ENCODE measurements at places on chromosomes 12 and 14.

GRCh38 chr12:109589240-109589590 is 15.6 kb downstream of the MVK start:
- no peaks in the 10 kb centered on the region for H3K27me3 ChIP-seq
- no peaks in the 10 kb centered on the region for H3K4me1 ChIP-seq

GRCh38 chr12:97630875-97631274 is 168.3 kb downstream of the RMST start:
- no peaks in the 10 kb centered on the region for H3K4me1 ChIP-seq
- H3K4me3 ChIP-seq = no peak overlapping the region
- no peak for DNase-seq
- no peak overlapping the region for H3K27ac ChIP-seq
- no peaks in the 10 kb centered on the region for H3K36me3 ChIP-seq

DNA sequence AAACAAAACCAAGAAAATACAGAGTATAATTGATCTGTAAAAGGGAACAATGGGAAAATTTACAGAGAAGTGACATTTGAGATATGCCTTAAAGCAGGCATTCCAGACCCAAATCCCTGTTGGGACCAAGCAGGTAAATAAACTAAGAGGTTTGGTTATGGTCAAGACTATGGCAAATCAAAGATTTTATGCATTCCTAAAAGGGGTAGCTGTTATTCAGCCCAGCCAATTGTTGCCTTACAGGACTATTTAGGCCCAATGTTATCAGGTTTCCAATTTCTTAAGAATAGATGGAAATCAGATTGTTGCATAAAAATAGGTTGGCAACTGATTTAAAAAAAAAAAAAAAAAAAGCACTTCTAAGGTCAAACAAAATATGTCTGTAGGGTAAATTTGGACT is 5.3 kb downstream of the DNAI7 start:
- H3K36me3 ChIP-seq = no peaks in the 10 kb centered on the region
- no peaks in the 10 kb centered on the region for H3K27me3 ChIP-seq
- no peak for DNase-seq
- H3K4me3 ChIP-seq = no peak overlapping the region
- no peak overlapping the region for H3K27ac ChIP-seq
- H3K4me1 ChIP-seq = peaks cover 9% of the 10 kb centered on the region

DNA sequence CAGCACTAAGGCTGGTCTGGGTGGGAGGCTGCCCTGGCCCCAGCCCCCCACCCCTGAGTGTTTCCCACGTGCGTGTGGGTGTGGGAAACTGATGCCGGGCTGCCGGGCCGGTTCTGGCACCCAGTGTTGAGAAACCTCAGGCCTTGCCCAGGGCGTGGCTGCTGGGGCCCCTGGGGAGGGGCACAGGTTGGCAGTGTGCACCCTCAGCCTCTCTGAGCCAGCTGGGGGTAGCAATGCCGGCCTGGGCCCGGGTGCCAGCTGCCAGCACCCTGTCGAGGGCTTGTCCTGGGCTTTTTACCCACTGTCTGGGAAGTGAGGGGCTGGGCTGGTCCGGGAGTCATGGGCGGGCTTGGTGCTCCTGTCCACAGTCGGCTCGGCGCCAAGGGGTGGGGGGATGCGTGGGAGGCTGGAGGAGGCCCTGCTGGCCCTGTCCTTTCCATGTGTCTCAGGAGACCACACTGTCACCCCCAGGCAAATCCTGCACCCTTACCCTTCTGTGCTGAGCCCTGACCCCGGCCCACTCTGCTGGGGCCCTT is 15.7 kb downstream of the ASPG start:
- no peak for DNase-seq
- no peak overlapping the region for H3K27ac ChIP-seq
- H3K4me3 ChIP-seq = no peak overlapping the region
- H3K4me1 ChIP-seq = no peaks in the 10 kb centered on the region

- H3K4me3 ChIP-seq = no peak overlapping the region
- no peak overlapping the region for H3K27ac ChIP-seq
- H3K4me1 ChIP-seq = no peaks in the 10 kb centered on the region
- no peak for DNase-seq
Measured at GRCh38 chr14:93712079-93712837, 76.0 kb downstream of the PRIMA1 start.

DNA sequence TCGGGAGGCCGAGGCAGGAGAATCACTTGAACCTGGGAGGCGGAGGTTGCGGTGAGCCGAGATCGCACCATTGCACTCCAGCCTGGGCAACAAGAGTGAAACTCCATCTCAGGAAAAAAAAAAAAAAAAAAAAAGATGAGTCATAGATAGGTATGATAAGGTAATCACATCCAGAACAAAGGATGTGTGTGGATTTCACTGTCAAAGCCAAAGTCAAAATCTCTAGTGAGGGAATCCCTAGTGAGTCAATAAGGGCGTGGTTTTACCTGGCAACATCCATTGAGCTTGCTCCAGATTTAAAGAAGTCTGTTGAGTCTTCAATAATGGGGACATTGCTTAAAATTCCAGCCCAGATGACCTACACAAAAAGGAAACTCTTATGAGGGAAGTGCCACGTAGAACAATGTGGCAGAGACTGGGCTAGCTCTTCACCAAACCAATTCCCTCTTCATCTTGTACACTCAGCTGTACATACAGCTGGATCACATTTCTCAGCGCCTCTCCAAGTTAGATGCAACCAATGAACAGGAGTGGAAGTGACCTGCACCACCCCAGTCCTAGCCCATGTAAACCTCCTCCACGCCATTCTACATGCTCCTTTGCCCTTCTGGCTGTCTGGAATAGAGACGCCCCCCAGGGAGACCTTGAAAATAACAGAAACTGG is 23.4 kb downstream of the ALDH1L2 start:
- H3K27ac ChIP-seq = no peak overlapping the region
- DNase-seq = no peak
- no peaks in the 10 kb centered on the region for H3K4me1 ChIP-seq
- no peak overlapping the region for H3K4me3 ChIP-seq
- no peaks in the 10 kb centered on the region for H3K27me3 ChIP-seq
- no peaks in the 10 kb centered on the region for H3K36me3 ChIP-seq

DNA sequence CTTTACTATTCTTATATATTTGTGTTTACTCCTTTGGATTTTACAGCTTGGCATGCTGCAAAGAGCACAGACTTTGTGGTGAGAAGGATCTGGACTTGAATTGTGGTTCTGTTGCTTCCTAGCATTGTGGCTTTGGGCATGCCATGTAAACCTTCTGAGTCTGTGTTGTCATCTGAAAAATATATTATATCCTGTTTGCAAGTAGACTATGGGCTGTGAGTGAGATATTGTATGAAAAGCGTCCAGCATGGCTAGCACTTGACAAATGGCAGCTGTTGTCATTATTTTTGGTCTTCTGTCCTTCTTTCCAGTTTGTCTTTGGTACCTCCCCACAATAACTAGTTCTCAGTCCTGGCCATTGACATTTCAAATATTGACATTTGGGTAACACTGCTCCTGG is 61.8 kb upstream of the DACT1 start:
- DNase-seq = no peak
- no peak overlapping the region for H3K4me3 ChIP-seq
- H3K36me3 ChIP-seq = no peaks in the 10 kb centered on the region
- no peaks in the 10 kb centered on the region for H3K27me3 ChIP-seq
- no peaks in the 10 kb centered on the region for H3K4me1 ChIP-seq
- H3K27ac ChIP-seq = no peak overlapping the region

- H3K4me3 ChIP-seq = no peak overlapping the region
- DNase-seq = no peak
- no peak overlapping the region for H3K27ac ChIP-seq
- no peaks in the 10 kb centered on the region for H3K36me3 ChIP-seq
- no peaks in the 10 kb centered on the region for H3K27me3 ChIP-seq
Measured at GRCh38 chr14:28102814-28103213, 663.8 kb upstream of the FOXG1 start.

DNA sequence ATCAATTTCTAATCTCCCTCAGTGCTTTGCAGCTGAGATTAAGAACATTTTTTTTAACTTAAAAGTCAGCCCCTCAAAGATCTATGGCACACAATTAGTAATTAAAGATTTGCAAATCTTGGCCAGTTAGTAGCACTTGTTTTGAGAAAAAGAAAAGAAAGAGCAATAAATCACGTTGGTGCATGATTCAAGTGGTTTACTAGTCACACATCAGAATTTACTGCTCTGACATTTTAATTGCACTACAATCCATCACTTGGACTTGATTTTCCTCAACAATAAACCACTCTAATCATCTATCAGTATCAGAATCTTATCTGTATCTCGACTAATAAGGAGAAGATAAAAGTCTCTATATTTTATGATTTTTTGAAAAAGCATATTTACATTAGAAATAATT is 154.3 kb downstream of the HELB start:
- H3K27me3 ChIP-seq = no peaks in the 10 kb centered on the region
- DNase-seq = no peak
- no peak overlapping the region for H3K27ac ChIP-seq
- no peak overlapping the region for H3K4me3 ChIP-seq

DNA sequence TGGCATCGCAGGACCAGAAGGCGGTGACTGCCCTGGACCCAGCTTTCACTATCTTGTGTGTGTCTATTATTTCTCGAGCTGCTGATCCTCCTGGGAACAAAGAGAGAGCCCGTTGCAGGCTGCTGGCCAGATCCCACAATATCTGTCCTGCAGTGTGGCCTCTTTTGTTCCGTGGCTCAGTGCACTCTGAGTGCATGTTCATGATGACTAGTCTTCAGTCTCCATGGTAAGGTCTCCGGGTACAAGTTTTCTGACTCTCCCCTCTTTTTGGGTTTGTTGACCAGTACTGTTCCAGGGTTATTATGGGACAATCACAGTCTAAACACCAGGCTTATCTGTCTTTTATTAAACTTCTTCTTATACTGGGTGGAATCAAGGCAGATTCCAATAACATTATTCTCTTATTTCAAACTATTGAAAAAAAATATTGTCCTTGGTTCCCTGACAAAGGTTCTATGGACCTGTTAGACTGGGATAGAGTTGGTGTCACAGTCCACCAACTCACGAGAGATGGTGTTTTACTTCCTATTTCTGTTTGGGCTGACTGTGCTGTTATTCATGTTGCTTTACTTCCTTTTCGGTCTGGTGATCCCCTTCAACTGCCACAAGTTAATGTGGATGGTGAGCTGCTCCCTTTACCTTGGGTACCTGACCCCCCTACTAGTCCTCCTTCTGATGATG is 192.9 kb upstream of the ALG10B start:
- no peaks in the 10 kb centered on the region for H3K27me3 ChIP-seq
- H3K36me3 ChIP-seq = no peaks in the 10 kb centered on the region
- H3K4me1 ChIP-seq = no peaks in the 10 kb centered on the region
- no peak overlapping the region for H3K27ac ChIP-seq

DNA sequence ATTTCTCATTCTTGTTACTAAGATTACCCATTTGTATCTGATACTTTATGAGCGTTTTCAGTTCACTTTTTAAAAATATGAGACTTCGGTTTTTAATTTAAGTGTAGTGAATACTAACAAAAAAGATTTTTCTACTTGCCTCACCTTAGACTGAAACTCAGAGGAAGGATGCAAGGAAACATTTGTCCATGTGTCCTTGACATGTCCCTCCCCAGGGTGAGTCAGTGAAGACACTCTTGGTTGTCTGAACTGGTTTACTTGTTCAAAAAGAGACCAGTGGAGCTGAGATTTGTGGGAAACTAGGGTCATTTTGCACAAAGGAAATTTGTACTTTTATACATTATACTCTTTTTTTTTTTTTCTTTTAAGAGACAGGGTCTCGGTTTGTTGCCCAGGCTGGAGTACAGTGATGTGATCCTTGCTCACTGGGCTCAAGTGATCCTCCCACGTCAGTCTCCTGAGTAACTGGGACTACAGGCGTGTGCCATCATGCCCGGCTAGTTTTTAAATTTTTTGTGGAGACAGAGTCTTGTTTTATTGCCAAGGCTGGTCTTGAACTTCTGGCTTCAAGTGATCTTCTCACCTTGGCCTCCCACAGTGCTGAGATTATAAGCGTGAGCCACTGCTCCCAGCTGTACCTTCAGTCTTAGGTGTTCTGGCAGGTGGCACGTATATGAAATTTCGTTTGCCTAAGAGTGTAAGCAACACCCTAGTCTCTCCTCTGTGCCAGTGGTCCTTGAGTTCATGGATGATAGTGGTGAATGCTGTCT is 56.7 kb downstream of the PPFIBP1 start:
- H3K27me3 ChIP-seq = no peaks in the 10 kb centered on the region
- no peak for DNase-seq
- H3K27ac ChIP-seq = no peak overlapping the region
- peaks cover 5% of the 10 kb centered on the region for H3K4me1 ChIP-seq

DNA sequence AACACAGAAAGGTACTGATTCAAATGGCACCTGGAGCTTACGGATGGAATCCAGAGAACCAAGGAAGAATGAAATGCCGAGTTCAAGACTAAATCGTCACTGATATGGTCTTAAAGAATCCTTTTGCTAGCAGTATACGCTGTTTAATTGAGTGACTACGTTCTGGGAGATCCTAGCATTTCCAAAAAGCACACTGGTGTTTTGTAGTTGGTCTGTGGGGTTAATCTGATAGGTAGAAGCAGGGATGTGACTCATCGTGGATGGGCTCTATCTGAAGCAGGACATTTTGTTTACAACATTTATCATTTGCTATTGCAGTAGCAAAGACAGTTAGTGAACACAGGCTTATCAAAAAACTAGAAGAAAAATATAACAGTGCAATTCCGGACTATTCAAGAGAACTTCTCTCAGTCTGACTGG is 169.2 kb upstream of the HMGA2 start:
- no peak for DNase-seq
- H3K4me1 ChIP-seq = no peaks in the 10 kb centered on the region

GRCh38 chr12:3243376-3244084 is 166.4 kb downstream of the TSPAN9 start:
- H3K4me3 ChIP-seq = no peak overlapping the region
- no peaks in the 10 kb centered on the region for H3K36me3 ChIP-seq
- no peak overlapping the region for H3K27ac ChIP-seq
- no peaks in the 10 kb centered on the region for H3K4me1 ChIP-seq
- DNase-seq = no peak

- H3K27me3 ChIP-seq = no peaks in the 10 kb centered on the region
- DNase-seq = no peak
- no peak overlapping the region for H3K4me3 ChIP-seq
- H3K36me3 ChIP-seq = no peaks in the 10 kb centered on the region
Measured at GRCh38 chr12:24198070-24198469, 248.6 kb upstream of the SOX5 start.

- no peaks in the 10 kb centered on the region for H3K27me3 ChIP-seq
- H3K27ac ChIP-seq = no peak overlapping the region
- DNase-seq = no peak
- no peaks in the 10 kb centered on the region for H3K36me3 ChIP-seq
- no peak overlapping the region for H3K4me3 ChIP-seq
Measured at GRCh38 chr12:62758216-62758615, 176.7 kb downstream of the PPM1H start.

GRCh38 chr12:74021937-74022336 is 515.7 kb upstream of the ATXN7L3B start:
- H3K27ac ChIP-seq = no peak overlapping the region
- no peaks in the 10 kb centered on the region for H3K4me1 ChIP-seq
- no peak overlapping the region for H3K4me3 ChIP-seq
- H3K27me3 ChIP-seq = no peaks in the 10 kb centered on the region
- no peaks in the 10 kb centered on the region for H3K36me3 ChIP-seq

- H3K27ac ChIP-seq = no peak overlapping the region
- no peaks in the 10 kb centered on the region for H3K4me1 ChIP-seq
- no peak for DNase-seq
Measured at GRCh38 chr12:114918535-114919233, 234.7 kb upstream of the TBX3 start.

- no peak for DNase-seq
- no peaks in the 10 kb centered on the region for H3K27me3 ChIP-seq
- no peak overlapping the region for H3K4me3 ChIP-seq
Measured at GRCh38 chr12:82757059-82757458, 70.4 kb downstream of the TMTC2 start.
